ENCODE measurements at places on chromosomes 11 and 22. TPM values are rescaled to one million over a fixed set of nuclear protein-coding genes. Genes with fewer than 3 reads are reported as not detected.

Gene NAP1L4
- polyA plus RNA-seq: 68.0 TPM

Gene MRGPRE
- not detected for polyA plus RNA-seq

Gene OR51B5
- 0.07 TPM for polyA plus RNA-seq

Gene SCGB1C1
- polyA plus RNA-seq: not detected

Gene OR2D2
- polyA plus RNA-seq: 0.18 TPM

Gene PHETA2
- polyA plus RNA-seq: 29.9 TPM

Gene CCDC116
- 0.21 TPM for polyA plus RNA-seq

Gene OVOL1
- polyA plus RNA-seq: not detected

Gene CCDC88B
- 3.7 TPM for polyA plus RNA-seq

Gene TRIM29
- polyA plus RNA-seq: not detected

Gene BTBD18
- not detected for polyA plus RNA-seq

Gene GLB1L2
- polyA plus RNA-seq: 0.48 TPM

Gene GRM5
- 0.10 TPM for polyA plus RNA-seq

Gene HPX
- 1.6 TPM for polyA plus RNA-seq

Gene CRYBB2
- 0.36 TPM for polyA plus RNA-seq

Gene LRRC10B
- polyA plus RNA-seq: not detected

Gene LIF
- 0.12 TPM for polyA plus RNA-seq

Gene HMGXB4
- polyA plus RNA-seq: 12.2 TPM

Gene MUC15
- not detected for polyA plus RNA-seq

Gene OR6A2
- 0.06 TPM for polyA plus RNA-seq

Measured in endothelial cell of umbilical vein (primary cell).